ENCODE measurements at places on chromosomes 5 and 9. TPM values are rescaled to one million over a fixed set of nuclear protein-coding genes. Genes with fewer than 3 reads are reported as not detected.
A peak's percentile ranks its signal among the peaks of the same experiment; 100 is the strongest.

GRCh38 chr5:1965925-1966324 is 83.2 kb upstream of the IRX4 start:
- H3K4me3 ChIP-seq: no peak overlapping the region
- H3K27ac ChIP-seq: no peak overlapping the region
- no peak for DNase-seq
- H3K36me3 ChIP-seq: no peaks in the 10 kb centered on the region

- H3K27me3 ChIP-seq: no peaks in the 10 kb centered on the region
- H3K27ac ChIP-seq: peak overlapping the region; percentile 33
- peak; percentile 59 for DNase-seq
- peaks cover 13% of the 10 kb centered on the region for H3K4me1 ChIP-seq
Measured at GRCh38 chr5:126847456-126847820, 70.5 kb downstream of the LMNB1 start.

GRCh38 chr5:93582677-93583438 is at the start of gene NR2F1:
TSS of gene NR2F1 (plus strand) at chr5:93583222. CDS start at chr5:93585024, 1,802 bp downstream.
- H3K27ac ChIP-seq: no peak within 1 kb of the TSS
- no peaks in the 10 kb centered on the region for H3K36me3 ChIP-seq
- peak within 1 kb of the TSS; percentile 8 for H3K4me3 ChIP-seq
- H3K27me3 ChIP-seq: no peaks in the 10 kb centered on the region

- DNase-seq: no peak
- no peaks in the 10 kb centered on the region for H3K36me3 ChIP-seq
- no peak overlapping the region for H3K4me3 ChIP-seq
- no peaks in the 10 kb centered on the region for H3K4me1 ChIP-seq
- no peak overlapping the region for H3K27ac ChIP-seq
Measured at GRCh38 chr9:89899573-89899972, 294.8 kb downstream of the GADD45G start.

GRCh38 chr5:173010547-173011464 is 27.2 kb downstream of the ATP6V0E1 start:
- peaks cover 17% of the 10 kb centered on the region for H3K36me3 ChIP-seq
- no peak overlapping the region for H3K4me3 ChIP-seq
- H3K27ac ChIP-seq: no peak overlapping the region
- peaks cover 10% of the 10 kb centered on the region for H3K4me1 ChIP-seq
- H3K27me3 ChIP-seq: no peaks in the 10 kb centered on the region
- DNase-seq: no peak

DNA sequence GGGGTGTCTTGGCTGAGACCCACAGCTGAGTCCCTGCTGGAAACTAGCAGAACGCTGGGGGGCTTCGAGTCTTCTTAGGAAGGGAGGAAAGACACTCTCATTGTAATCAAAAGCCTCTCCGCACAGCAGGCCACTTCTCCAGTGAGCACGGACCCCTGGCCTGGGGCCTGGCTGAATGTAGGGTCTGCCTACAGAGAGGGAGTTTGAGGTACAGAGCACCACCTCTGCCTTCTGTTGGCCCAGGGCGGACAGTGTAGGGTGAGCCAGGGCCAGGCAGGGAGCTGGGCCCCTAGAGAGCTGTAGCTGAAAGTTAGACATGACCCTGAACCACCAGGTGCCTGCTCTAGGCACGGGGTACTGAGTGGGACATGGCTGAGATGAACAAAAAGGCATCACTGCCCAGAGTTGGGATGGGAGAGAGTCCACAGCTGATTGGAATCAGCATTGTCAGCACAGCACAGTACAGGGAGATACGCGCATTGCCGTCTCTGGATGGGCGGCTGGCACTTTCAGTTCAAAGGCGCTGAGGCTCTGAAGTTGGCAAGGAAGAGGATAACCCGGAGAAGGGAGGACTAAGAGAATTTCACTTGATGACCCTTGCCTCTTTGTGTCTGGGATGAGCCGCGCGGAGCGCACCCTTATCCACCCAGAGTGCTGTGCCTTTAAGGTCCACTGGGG is 363 bp upstream of the SLC25A48 start:
- H3K36me3 ChIP-seq: no peaks in the 10 kb centered on the region
- H3K27ac ChIP-seq: no peak overlapping the region
- DNase-seq: peak; percentile 54

DNA sequence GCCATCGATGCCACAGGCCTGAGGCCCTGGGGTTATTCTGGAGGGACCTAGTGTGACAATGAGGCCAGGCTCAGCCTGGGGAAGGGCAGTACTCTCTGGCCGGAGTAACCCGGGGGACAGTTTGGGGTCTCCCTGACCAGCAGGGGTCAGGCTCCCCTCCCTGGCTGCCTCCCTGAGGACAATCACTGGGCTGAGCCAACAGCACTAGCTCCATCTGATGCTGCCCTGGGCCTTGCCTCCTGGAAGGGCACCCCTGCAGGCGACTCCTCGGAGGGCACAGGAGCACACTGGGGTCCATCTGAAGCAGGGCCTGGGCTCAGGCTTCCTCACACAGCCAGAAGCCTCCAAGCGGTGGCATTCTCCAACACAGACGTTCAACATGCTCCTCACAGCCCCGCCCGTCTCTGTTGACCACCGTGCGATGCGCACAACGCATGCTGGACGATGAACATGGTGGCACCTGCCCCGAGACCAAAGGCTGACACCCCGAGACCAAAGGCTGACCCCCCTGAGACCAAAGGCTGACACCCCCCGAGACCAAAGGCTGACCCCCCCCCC is 68.3 kb downstream of the ADAMTS2 start:
- no peak overlapping the region for H3K4me3 ChIP-seq
- H3K27ac ChIP-seq: no peak overlapping the region
- H3K36me3 ChIP-seq: no peaks in the 10 kb centered on the region
- DNase-seq: peak; percentile 24

GRCh38 chr5:170630226-170630625 is 126.4 kb downstream of the KCNIP1 start:
- no peaks in the 10 kb centered on the region for H3K36me3 ChIP-seq
- DNase-seq: no peak
- no peaks in the 10 kb centered on the region for H3K27me3 ChIP-seq
- no peak overlapping the region for H3K4me3 ChIP-seq
- H3K27ac ChIP-seq: no peak overlapping the region
- H3K4me1 ChIP-seq: peaks cover 4% of the 10 kb centered on the region

GRCh38 chr9:21758540-21758939 is 43.9 kb upstream of the MTAP start:
- no peak overlapping the region for H3K4me3 ChIP-seq
- H3K4me1 ChIP-seq: no peaks in the 10 kb centered on the region
- no peaks in the 10 kb centered on the region for H3K27me3 ChIP-seq
- no peaks in the 10 kb centered on the region for H3K36me3 ChIP-seq

DNA sequence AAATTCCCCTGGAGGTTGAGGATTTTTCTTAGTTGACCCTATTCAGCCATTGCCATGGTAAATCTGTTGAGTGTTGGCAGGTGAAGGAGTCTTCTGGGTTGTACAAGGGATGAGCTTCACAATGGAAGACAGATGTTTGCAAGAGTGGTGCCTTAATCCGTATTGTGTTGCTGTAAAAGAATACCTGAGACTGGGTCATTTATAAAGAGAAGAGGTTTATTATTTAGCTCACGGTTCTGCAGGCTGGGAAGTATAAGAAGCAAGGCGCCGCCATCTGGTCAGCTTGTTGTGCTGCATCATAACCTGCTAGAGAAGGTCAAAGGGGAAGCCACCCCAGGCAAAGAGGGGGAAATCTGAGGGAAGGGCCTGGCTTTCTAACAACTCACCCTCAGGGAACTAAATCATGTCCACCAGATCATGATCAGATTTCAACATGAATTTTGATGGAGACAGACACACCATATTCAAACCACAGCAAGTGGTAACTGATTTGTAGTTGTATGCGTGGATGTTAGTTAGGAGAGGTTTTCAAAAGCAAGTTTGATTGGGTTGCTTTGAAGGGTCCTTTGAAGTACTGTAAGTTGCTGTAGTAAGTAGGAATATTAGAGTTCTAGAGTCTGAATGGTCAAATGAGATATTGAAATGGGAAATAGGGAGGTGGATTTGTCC is 2.5 kb downstream of the TNPO1 start:
- peak; percentile 45 for DNase-seq
- H3K27me3 ChIP-seq: no peaks in the 10 kb centered on the region
- H3K4me3 ChIP-seq: no peak overlapping the region
- H3K36me3 ChIP-seq: no peaks in the 10 kb centered on the region

DNA sequence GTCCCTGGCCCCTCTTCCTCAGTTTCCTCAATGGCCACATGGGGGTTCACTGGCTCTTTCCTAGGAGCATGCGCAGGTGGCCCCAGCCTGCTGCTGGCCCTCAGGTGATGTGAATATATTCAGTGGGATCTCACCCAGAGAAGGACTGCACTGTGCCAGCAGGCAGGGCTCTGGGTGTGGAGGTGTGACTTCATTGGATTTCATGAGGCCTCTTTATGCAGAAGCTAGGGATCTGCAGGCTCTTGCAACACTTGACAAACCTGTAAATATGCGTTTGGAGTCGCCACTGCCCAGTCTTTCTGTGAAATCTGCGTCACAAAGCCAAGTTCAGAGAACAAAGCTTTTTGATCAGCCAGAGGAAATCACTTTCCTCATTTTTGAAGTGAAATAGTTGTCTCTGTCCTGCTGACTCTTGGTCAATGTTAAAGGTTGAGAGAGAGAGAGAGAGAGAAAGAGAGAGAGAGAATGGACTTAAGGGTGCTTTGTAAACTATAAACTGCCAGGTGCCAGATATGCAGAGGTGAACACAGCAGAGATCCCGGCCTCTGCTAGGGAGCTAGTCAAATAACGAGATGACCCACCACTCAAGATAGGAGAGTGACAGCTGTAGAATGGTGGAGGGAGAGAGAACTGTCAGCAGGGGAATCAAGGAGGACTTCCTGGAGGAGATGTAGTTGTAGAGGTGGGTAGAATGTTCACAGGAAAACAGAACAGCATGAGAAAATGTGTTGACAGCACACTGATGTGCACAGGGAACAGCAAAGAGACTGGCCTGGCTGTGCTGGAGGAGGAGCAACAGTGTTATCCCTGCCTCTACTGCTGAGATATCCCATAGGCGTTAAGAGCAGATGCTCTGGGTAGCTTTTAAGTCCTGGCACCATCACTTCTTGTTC is 167.0 kb upstream of the ZNF618 start:
- H3K27ac ChIP-seq: no peak overlapping the region
- H3K4me3 ChIP-seq: no peak overlapping the region
- no peaks in the 10 kb centered on the region for H3K4me1 ChIP-seq

- no peak overlapping the region for H3K27ac ChIP-seq
- H3K27me3 ChIP-seq: no peaks in the 10 kb centered on the region
- DNase-seq: peak; percentile 16
- H3K4me1 ChIP-seq: peaks cover 19% of the 10 kb centered on the region
Measured at GRCh38 chr9:68702493-68702892, 2.5 kb upstream of the PIP5K1B start.

- H3K27ac ChIP-seq: no peak overlapping the region
- H3K27me3 ChIP-seq: no peaks in the 10 kb centered on the region
- no peak overlapping the region for H3K4me3 ChIP-seq
- no peaks in the 10 kb centered on the region for H3K4me1 ChIP-seq
Measured at GRCh38 chr5:150376799-150377771, 19.6 kb downstream of the TCOF1 start.

DNA sequence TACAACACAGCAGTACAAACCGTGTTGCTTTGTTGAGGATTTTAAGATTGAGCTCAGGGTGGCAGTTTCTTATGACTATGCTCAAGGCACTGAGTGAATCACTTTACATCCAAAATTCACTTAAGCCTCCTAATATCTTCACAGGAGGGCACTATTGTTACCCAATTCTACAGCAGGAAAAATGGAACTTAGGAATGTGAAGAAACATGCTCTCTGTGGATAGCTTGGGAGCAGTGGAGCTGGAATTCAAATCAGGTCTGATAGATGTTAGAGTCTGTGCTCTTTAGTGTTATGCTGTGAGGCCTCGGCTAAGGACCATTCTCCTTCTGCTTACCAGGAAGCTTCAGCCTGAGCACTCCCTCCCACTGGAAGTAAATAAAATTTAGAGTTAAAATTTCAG is 18.7 kb upstream of the HMHB1 start:
- no peak for DNase-seq
- no peaks in the 10 kb centered on the region for H3K36me3 ChIP-seq
- H3K27ac ChIP-seq: no peak overlapping the region
- no peak overlapping the region for H3K4me3 ChIP-seq

- H3K4me3 ChIP-seq: no peak overlapping the region
- DNase-seq: no peak
- H3K4me1 ChIP-seq: no peaks in the 10 kb centered on the region
- H3K27ac ChIP-seq: no peak overlapping the region
- no peaks in the 10 kb centered on the region for H3K36me3 ChIP-seq
- H3K27me3 ChIP-seq: no peaks in the 10 kb centered on the region
Measured at GRCh38 chr9:115770521-115770920, 383.1 kb upstream of the PAPPA start.

Gene NIPBL
- total RNA-seq: 56.9 TPM

Gene TAF1L
- total RNA-seq: 0.02 TPM

Gene HARS2
- total RNA-seq: 27.8 TPM

Gene ENTPD2
- 0.85 TPM for total RNA-seq

Gene LAMC3
- total RNA-seq: not detected

Gene TLE1
- total RNA-seq: 0.20 TPM

Gene OR2V2
- total RNA-seq: not detected

Gene LHX3
- 0.09 TPM for total RNA-seq

Gene ASS1
- total RNA-seq: 3.7 TPM
